ENCODE measurements at places on chromosomes 1 and 21. TPM values are rescaled to one million over a fixed set of nuclear protein-coding genes. Genes with fewer than 3 reads are reported as not detected.
A peak's percentile ranks its signal among the peaks of the same experiment; 100 is the strongest.

DNA sequence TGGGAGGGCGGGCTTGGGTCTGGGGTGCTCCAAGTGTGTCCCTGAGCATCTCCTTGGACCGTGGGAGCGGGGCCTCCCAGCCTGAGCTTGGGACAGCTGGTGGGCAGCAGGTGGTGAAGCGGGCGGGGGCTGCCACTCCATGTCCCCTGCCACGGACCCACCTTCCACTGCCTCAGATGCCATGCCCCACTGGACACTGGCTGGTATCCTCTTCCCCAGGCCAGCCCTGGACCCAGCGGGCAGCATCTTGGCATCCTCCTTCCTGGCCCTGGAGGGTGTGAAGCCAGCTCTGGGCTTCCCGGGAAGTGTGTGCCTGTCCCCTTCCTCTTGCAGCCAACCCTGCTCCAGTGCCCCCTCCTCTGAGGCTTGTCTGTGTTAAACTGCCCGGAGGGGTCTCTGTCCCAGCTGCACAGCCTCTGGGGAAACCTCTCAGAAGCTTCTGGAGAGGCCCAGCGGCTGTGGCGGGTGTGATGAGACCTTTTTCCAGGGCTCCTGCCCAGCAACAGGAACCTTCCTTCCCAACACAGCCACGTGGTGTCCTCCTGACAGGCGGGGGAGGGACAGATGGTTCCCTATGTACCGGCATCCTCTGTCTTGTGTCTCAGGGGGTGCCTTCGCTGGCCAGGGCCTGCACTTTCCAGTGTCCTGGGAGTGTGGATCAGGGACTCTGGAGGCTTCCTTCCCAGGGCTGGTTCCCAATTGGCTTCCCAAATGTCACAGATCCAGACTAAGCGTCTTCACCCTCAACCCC is 81.6 kb upstream of the DISP3 start:
- H3K36me3 ChIP-seq = no peaks in the 10 kb centered on the region
- no peak overlapping the region for H3K27ac ChIP-seq
- DNase-seq = no peak
- H3K4me3 ChIP-seq = no peak overlapping the region

DNA sequence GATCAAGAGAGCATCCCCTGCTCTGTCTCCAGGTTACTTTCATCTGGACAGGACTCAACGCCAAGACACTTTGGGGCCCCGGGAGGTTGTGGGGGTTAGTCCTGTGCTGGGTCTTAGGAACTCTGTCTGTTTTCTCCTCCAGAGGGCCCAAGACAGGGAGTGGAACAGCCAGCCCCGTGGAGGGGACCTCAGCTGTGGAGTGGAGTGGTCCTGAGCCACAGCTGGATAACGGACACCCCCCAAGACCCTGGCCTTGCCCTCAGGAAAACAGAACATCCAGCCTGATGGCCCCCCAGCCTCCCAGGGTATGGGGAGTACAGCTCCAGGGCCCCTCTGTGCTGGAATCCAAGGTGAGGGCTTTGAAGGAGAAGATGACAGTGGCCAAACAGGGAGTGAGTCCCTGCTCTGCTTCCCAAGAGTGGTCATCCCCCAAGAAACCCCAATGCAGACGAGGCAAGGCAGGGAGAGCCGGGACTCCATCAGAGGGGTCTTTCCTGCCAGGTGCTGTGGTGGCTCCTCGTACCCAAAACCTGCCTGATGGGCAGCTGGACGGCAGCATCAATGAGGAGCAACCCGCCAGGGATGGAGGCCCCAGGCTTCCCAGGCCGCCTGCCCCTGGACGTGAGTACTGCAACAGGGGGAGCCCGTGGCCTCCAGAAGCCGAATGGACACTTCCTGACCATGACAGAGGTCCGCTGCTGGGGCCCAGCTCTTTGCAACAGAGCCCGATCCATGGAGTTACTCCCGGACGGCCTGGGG is 3.5 kb downstream of the KIAA1614 start:
- no peak for DNase-seq
- H3K4me1 ChIP-seq = peaks cover 3% of the 10 kb centered on the region
- no peaks in the 10 kb centered on the region for H3K36me3 ChIP-seq
- H3K27ac ChIP-seq = no peak overlapping the region

- no peaks in the 10 kb centered on the region for H3K36me3 ChIP-seq
- DNase-seq = no peak
- no peak overlapping the region for H3K27ac ChIP-seq
- H3K4me1 ChIP-seq = peaks cover 28% of the 10 kb centered on the region
- H3K4me3 ChIP-seq = no peak overlapping the region
- no peaks in the 10 kb centered on the region for H3K27me3 ChIP-seq
These were observed 57.1 kb downstream of the WNT9A start for GRCh38 chr1:227890451-227891222.

DNA sequence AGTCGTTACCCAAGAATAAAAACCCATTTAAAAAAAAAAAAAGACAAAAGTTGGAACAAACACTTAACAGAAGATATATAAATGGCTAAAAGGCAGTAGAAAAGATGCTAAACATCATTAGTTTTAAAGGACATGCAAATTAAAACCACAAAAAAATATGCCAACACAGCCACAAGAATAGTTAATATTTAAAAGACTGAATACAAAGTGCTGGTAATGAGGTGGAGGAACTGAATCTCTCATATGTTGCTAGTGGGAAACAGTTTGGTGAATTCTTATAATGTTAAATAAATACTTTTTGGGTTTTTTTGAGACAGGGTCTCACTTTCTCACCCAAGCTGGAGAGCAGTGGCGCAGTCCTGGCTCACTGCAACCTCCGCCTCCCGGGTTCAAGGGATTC is 10.0 kb downstream of the LRRC40 start:
- H3K27me3 ChIP-seq = no peaks in the 10 kb centered on the region
- no peaks in the 10 kb centered on the region for H3K36me3 ChIP-seq
- no peak overlapping the region for H3K4me3 ChIP-seq
- no peak overlapping the region for H3K27ac ChIP-seq
- DNase-seq = no peak

DNA sequence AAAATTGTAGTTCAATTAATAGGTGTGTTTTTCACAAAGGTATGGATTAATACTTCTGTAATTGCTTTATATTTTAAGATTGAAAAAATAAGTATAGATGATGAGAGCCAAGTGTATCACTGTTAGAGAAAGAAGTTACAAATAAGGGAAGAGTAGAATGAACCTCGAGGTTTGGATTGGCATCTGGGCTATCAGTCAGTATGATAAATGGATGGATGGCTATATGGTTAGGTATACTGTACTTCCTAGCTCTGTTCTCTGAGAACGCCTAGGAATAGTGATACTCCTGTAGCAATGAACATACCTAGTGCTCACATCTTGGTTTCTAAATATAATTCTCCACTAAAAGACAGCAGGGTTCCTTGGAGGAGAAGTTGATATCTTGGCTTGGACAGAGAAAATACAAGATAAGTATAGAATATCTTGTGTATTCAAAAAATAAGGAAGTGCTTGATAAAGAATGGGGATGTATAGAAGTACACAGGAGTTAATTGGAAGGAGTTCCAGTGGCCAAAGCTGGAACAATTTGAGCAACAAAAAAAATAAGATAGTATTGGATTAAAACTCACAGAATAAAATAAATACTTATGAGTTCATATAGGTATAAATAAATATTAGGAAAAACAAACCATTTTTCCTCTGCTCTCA is 12.4 kb downstream of the IPO9 start:
- H3K27ac ChIP-seq = no peak overlapping the region
- no peaks in the 10 kb centered on the region for H3K36me3 ChIP-seq
- H3K4me3 ChIP-seq = no peak overlapping the region

DNA sequence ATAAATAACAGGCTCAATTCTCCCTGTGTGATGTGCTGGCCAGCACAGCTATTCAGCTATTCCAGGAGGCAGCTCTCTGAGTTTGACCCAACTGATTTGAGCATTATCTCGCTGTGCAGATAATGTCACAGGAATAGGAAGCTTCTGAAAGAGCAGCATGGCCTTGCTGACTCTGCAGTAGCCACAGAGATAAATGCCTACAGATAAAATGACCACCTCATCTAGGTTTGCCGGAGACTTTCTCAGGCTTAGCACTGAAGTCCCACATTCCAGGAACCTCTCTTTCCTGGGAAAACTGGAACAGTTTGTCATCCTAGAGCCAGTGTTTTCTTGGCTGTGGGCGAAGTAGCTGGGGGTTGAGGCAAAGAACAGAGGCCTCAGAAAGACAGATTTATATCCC is 98.9 kb downstream of the MRPL39 start:
- no peak overlapping the region for H3K27ac ChIP-seq
- no peak overlapping the region for H3K4me3 ChIP-seq
- no peaks in the 10 kb centered on the region for H3K36me3 ChIP-seq
- no peaks in the 10 kb centered on the region for H3K4me1 ChIP-seq
- H3K27me3 ChIP-seq = no peaks in the 10 kb centered on the region

- no peaks in the 10 kb centered on the region for H3K36me3 ChIP-seq
- no peaks in the 10 kb centered on the region for H3K27me3 ChIP-seq
- H3K27ac ChIP-seq = no peak overlapping the region
- H3K4me3 ChIP-seq = no peak overlapping the region
These were observed 72.6 kb downstream of the TTC3 start for GRCh38 chr21:37145635-37146111.

GRCh38 chr1:156006666-156007376 is 13.9 kb downstream of the SSR2 start:
- peaks cover 15% of the 10 kb centered on the region for H3K36me3 ChIP-seq
- H3K27ac ChIP-seq = no peak overlapping the region
- no peaks in the 10 kb centered on the region for H3K27me3 ChIP-seq
- H3K4me3 ChIP-seq = no peak overlapping the region

- no peak for DNase-seq
- H3K27ac ChIP-seq = no peak overlapping the region
- H3K4me1 ChIP-seq = no peaks in the 10 kb centered on the region
- no peaks in the 10 kb centered on the region for H3K36me3 ChIP-seq
These were observed 10.2 kb upstream of the STMN1 start for GRCh38 chr1:25916460-25916859.

DNA sequence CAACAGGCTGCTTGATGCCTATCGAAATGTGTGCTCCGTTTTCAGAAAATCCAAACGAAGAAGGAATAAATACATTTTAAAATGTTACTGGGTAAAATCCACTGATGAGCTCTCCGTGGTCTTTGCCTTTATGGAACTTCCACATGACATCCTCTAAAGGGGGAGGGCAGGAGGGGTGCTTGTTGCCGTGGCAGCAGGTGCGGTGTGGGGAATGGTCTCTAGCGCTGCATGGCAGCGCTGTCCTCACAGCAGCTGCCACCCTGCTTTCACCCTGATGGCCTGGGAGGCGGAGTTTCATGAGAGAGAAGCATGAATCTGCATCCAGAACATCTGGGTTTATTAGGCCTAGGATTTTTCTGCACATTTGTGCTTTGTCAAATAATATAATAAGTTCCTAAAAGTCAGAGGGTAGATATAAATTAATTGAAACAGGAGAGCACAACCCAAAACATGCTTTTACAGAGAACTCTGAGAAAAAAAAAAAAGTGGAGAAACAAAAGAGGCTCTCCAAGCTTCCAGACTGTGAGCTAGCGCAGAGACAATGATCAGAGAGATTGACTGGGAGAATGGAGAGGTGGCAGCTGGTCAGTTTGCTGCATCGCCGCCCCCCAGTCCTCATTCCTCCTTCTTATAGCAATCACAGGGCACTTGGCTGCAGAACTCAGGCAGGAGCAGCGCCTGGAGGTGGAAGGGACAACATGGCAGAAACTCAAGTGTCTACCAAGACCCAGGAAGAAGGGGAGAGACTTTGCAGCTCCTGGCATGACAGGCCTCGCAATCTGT is 228.6 kb downstream of the DSCAM start:
- H3K4me3 ChIP-seq = no peak overlapping the region
- H3K4me1 ChIP-seq = peaks cover 11% of the 10 kb centered on the region
- no peaks in the 10 kb centered on the region for H3K36me3 ChIP-seq
- DNase-seq = no peak
- no peak overlapping the region for H3K27ac ChIP-seq
- H3K27me3 ChIP-seq = no peaks in the 10 kb centered on the region

DNA sequence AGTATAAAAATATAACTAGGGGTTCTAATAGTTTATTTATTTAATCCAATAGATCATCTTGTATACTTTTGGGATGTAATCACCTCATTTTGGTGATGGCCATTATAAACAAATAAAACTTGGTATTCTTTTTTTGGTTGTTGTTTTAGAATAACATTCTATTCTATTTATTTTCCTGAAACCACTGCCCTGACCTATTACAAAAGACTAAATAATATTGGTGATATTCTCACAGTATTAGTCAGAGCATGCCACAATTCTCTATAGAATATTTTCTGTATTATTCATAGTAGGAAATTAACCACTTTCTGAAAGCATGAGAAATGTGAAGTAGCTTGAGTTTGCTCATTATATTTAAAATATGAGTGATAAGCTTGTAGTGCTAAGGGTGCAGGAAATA is 54.1 kb upstream of the LRRC7 start:
- no peaks in the 10 kb centered on the region for H3K27me3 ChIP-seq
- H3K4me1 ChIP-seq = no peaks in the 10 kb centered on the region
- no peaks in the 10 kb centered on the region for H3K36me3 ChIP-seq
- no peak for DNase-seq
- no peak overlapping the region for H3K4me3 ChIP-seq

GRCh38 chr1:152981146-152981871 is 2.6 kb upstream of the SPRR1A start:
- no peak overlapping the region for H3K27ac ChIP-seq
- H3K36me3 ChIP-seq = no peaks in the 10 kb centered on the region
- no peak for DNase-seq

GRCh38 chr1:112706505-112707220 is at the start of gene RHOC:
TSS of gene RHOC (minus strand) at chr1:112707127. CDS start at chr1:112703799, 3,328 bp downstream.
- peak within 1 kb of the TSS; percentile 39 for H3K4me3 ChIP-seq
- no peaks in the 10 kb centered on the region for H3K36me3 ChIP-seq
- H3K27ac ChIP-seq = no peak within 1 kb of the TSS
- peaks cover 9% of the 10 kb centered on the region for H3K27me3 ChIP-seq
- H3K4me1 ChIP-seq = peaks cover 10% of the 10 kb centered on the region

GRCh38 chr21:28927130-28927529 is 65.5 kb downstream of the LTN1 start:
- H3K4me3 ChIP-seq = no peak overlapping the region
- no peaks in the 10 kb centered on the region for H3K27me3 ChIP-seq
- peaks cover 6% of the 10 kb centered on the region for H3K4me1 ChIP-seq

DNA sequence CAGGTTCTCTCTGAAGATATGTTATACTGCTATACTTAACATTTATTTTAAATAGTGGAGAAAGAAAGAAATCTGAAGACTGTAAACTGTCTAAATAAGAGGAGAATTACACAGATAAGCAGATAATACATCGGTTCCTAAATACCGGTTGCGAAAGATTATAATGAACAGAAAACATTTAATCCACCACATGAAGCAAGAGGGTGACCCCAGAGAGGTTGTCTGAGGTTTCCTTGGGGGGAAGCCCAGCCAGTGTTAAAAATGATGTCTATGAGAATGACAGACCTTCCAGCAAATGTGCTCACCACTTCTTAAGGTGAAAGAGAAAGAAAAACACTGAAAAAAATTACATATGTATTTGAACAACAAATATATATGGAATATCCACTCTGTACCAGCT is 356.4 kb upstream of the KAZN start:
- H3K36me3 ChIP-seq = no peaks in the 10 kb centered on the region
- no peaks in the 10 kb centered on the region for H3K27me3 ChIP-seq
- no peaks in the 10 kb centered on the region for H3K4me1 ChIP-seq
- no peak overlapping the region for H3K27ac ChIP-seq
- H3K4me3 ChIP-seq = no peak overlapping the region

OR2L5 gene
- not detected for total RNA-seq

ERO1B gene
- 3.5 TPM for total RNA-seq

OR2T29 gene
- not detected for total RNA-seq

ETV3 gene
- 26.6 TPM for total RNA-seq

KMO gene
- total RNA-seq = not detected

PDPN gene
- 182 TPM for total RNA-seq

RORC gene
- 0.52 TPM for total RNA-seq

Data from H1 (cell line).